NCI-H1092 treated with DMSO at 0.1 percent for 48 hours (cell line): ENCODE measurements at places on chromosomes 12 and 14.

- DNase-seq: no peak
These were observed 9.0 kb downstream of the TMBIM6 start for GRCh38 chr12:49750027-49750995.

DNA sequence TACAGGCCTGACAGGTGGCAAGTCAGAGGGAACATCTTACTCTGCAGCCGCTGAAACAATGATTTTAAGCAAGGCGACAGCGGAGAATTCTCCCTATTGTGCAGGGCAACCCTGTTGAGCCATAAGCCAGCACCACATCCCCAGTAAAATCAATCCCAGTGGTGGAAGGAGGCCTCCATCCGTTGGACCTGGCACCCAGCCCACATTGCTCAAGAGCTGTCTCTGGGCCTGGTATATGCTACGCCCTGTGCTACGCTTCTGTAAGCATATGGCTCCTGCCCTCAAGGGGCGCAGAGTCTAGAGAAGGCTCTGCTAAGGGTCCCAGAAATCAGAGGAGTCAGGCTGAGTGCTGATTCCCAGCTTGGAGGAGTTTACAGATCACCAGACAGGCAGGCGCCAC is 265.5 kb downstream of the CACNA1C start:
- DNase-seq: no peak

DNA sequence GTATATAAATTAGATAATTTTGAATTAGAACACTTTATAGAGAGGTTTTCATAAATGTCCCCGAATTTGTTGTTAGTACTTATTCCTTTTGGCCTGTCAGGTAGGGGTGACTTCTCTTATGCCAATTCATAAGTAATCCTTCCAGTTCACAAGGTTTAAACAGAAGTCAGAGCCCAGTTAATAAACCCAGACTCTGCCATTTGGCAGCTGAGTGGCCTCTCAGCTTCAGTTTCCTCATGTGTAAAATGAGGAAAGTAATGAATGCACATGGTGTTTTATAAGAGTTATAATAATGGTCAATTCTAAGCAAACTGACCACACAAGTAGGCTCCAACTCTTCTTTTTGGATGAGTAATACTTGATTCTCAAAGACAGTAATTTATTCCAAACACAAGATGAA is 10.3 kb downstream of the MTERF2 start:
- no peak for DNase-seq

DNA sequence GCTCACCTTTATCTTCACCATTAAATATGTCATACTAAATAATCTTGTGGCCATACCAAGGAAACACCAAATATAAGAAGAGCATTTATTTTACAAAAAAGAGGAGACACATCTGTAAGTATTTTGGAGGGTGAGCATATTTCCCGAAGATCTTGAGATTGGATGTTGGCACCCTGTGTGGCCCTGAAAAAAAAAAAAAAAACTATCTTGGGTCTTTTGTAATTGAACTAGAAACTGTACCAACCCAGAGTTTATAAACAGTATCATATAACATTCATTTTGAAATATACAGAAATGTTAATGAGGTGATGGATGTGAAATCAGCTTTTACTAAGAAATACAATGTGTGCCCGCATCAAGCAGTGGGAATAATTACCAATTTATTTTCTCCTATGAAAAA is 104.0 kb upstream of the FRMD6 start:
- DNase-seq: no peak

DNA sequence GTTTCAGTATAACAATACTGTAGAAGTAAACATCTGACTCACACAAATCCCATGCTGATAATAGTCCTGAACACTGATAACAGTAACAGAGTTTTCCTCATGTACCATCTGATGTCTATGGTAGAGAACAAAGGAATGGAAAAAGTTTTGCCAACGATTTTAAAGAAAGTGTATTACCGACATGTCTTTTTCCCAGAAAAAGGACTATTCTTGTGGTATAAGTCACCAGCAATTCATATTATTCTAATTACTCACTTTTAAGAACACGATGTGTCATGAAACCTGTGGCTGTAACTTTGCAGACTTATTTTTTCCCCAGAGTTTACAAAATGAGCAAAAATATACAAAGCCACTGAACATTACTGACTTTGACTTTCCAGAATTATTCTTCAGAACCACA is 40.1 kb upstream of the DCN start:
- no peak for DNase-seq

DNA sequence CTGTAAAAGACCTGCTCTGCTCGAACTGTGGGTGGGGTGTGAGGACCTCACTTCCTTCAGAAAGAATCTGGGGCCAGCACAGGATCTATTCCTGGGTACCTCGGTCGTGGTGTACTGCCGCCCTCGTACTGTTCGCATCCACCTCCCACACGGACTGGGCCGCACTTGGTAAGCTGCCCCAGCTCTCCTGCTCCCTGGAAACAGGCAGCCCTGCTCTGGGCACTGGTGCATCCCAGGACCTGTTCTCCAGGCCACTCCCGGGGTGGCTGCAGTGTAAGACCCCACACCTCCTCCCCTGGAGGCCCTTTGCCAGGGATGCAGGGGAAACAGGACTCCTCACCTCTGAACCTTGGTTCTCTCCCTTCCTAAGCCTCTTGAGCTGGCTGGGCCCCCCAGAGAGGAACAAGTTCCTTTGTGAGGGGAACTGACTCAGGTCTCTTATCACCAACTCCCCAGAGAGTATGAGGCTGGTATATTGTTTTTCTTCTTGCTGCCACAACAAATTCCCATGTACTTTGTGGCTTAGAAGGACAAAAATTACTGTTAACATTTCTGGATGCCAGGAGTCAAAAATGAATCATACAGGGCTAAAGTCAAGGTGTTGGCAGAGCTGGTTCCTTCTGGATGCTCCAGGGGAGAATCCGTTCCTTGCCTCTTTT is 276.5 kb downstream of the NUAK1 start:
- DNase-seq: no peak

- no peak for DNase-seq
These were observed 160.4 kb downstream of the EFCAB11 start for GRCh38 chr14:89794096-89794495.

GRCh38 chr14:100885196-100885595 is 18.3 kb downstream of the RTL1 start:
- DNase-seq: no peak

DNA sequence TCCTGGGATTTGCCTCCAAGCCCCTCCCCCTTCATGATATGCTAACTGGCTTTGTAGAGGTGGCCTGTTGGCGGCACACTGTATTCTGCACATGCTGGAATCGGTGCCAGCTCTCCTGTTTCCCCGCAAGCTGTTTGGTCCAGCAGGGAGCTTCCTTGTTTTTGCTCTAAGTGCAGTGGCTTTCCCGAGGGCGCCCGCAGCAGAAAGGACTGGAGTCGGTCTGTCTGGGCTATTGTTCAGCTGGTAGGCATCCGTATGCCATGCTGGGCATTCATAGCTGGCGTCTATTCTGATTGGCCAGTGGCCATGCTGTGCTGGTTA is 88.9 kb upstream of the MED13L start:
- DNase-seq: peak; percentile 46

- DNase-seq: no peak
These were observed 46.0 kb downstream of the CACNA2D4 start for GRCh38 chr12:1872448-1872847.

DNA sequence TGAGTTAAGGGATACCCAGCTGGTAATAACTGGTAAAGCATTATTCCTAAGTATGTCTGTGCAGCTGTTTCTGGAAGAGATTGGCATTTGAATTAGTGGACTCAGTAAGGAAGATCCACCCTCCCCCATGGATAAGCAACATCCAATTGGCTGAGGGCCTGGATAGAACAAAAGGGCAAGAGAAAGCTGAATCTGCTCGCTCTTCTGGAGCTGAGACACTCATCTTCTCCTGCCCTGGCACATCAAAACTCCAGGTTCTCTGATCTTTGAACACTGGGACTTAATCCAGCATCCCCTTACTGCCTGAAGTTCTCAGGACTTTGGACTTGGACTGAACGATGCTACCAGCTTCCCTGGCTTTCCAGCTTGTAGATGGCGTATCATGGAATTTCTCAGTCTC is 63.1 kb upstream of the CNOT2 start:
- no peak for DNase-seq

DNA sequence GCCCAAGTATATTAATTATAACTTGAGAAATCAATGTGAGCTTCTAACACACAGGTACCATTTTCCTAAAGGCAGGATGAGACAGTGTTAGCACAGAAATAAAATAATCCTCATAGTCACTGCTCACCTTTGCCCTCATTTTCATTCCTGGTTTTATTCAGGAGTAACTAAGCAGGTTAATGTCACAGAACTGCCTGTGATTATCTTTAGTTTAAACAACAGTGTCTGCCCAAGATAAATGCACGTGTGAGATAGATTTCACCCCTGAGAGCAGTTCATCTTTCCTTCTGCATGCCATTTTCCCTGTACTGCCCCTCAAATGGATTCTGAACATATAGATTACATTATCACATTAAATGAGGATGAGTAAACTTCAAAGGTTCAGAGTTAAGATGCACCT is 250.7 kb downstream of the RMST start:
- DNase-seq: no peak

- DNase-seq: no peak
These were observed 4.1 kb downstream of the MAP1LC3B2 start for GRCh38 chr12:116563262-116563661.

DNA sequence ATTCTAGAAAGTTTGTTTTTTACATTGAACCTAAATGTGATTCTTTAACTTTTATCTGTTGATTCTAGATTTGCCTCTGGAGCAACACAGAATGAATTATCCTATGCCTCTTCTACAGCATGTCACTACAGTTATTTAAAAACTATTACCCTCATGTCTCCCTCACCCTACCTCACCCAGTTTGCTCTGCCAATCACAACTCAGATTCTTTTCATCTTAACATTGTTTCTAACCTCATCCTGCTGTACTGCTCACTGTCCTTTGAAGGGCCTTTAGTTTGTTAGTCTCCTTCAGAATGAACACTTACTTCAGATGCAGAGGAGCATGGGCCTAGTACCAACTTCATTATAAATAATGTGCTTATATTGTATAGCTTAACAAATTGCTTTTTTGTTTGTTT is 21.5 kb downstream of the YLPM1 start:
- DNase-seq: no peak

DNA sequence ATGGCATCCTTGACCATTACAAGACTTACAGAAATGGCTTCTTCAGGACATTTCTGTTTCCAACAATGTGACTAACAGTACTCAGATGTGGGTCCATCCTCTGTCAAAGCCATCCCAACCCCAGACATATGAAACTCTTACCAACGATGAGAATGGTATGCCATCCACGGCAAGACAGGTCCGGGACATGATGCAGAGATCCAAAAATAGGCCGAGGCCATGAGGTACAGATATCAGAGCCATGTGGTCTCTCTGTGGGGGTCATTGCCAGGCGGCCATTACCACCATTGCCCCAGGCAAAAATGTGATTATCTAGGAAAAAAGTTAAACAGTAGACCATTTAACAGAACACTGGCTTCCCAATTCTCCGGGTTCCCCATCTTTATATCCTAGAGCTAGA is 27.5 kb downstream of the ZC2HC1C start:
- DNase-seq: no peak

GRCh38 chr14:104573930-104574329 is 5.6 kb upstream of the C14orf180 start:
- no peak for DNase-seq

GRCh38 chr12:82325540-82326336 is 32.4 kb downstream of the CCDC59 start:
- peak; percentile 69 for DNase-seq

DNA sequence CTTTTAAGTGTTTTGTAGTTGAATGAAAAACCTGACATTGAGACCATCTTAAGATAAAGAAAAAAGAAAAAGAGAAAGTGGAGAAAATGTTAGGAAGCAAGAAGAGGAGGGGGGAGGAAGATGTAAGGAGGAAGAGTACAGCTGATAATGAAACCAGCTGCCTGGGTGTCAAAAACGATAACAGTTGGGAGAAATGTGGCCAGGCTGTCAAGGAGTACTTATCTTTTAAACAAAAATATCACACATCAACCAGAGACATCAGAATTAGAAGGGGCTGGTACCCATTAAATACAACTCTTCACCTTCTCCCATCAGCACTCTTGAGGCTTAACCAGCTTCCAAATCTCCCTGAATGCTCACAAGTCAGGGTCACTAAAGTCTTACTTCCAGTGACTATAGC is 4.5 kb downstream of the SLC11A2 start:
- DNase-seq: no peak

GRCh38 chr14:51636109-51636508 is 15.6 kb upstream of the FRMD6 start:
- no peak for DNase-seq
